BJ (cell line): ENCODE measurements at places on chromosomes 6 and 20.

DNA sequence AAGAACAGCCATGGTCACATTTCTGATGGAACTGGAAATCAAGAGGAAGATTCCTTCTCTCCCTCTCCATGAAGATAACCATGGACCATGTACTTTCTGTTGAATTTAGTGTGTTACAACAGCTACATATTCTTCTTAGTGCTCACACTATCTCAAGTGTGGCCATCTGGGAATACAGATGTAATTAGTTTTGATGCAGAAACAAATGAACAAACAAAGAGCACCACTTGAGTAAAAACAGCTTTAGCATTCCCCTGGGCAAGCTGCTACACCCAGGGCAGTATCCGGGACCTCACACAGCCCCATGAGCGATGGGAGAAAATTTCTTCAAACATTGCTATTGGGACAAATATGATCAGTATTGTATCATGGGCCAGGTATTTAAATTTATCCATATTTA is 75.2 kb downstream of the RAMACL start:
- DNase-seq = no peak

GRCh38 chr20:48777005-48777404 is 50.8 kb downstream of the PREX1 start:
- DNase-seq = no peak

DNA sequence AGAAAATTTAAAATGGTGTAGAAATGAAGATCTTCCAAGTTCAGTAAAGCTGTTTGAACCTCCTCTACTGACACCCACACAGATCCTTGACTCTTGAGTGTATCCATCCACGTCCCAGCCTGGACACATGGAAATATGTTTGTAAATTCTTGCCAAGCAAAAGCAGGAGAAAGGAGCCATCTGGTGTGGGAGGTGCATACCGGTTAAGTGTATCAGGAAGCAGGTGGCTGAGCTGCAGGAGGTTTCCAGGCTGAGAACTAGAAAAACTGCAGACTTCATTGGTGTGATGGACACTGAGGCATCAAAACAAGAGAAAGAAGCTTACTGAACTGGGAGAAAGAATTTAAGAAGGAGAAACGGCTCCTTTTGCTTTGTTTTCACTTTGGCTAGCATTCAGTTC is 229.9 kb upstream of the GRIK2 start:
- no peak for DNase-seq

GRCh38 chr20:61210862-61211261 is 41.2 kb upstream of the CDH4 start:
- no peak for DNase-seq
